NCI-H748 treated with DMSO at 0.1 percent for 48 hours (cell line): ENCODE measurements at places on chromosomes 2 and 18.

GRCh38 chr18:59279722-59280121 lies 6.5 kb upstream of the RAX start:
- no peak for DNase-seq

- DNase-seq: no peak
Observed at GRCh38 chr2:134401789-134402188, 147.9 kb downstream of the MGAT5 start.

- no peak for DNase-seq
Observed at GRCh38 chr2:165815299-165816141, 21.5 kb upstream of the GALNT3 start.

GRCh38 chr18:29181151-29181901 lies 1004.4 kb upstream of the CDH2 start:
- no peak for DNase-seq

DNA sequence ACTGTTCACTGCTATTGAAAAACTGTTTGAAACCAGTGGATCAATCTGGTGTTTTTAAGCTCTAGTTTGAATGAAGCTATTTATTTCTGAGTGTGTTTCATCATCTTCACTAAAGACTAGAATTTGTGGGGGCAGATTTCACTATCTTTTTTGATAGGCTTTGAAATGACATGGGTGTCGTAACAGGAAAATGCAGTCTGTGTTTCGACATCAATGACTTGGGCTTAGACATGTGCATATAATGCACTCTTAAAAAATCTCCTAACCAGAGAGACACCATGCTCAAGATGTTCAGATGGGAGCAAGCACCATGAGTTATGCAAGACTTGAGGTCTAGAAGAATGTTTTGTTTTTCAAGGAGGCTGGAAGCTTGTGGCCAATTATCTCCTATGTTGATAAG lies 221.6 kb downstream of the GPD2 start:
- DNase-seq: no peak

DNA sequence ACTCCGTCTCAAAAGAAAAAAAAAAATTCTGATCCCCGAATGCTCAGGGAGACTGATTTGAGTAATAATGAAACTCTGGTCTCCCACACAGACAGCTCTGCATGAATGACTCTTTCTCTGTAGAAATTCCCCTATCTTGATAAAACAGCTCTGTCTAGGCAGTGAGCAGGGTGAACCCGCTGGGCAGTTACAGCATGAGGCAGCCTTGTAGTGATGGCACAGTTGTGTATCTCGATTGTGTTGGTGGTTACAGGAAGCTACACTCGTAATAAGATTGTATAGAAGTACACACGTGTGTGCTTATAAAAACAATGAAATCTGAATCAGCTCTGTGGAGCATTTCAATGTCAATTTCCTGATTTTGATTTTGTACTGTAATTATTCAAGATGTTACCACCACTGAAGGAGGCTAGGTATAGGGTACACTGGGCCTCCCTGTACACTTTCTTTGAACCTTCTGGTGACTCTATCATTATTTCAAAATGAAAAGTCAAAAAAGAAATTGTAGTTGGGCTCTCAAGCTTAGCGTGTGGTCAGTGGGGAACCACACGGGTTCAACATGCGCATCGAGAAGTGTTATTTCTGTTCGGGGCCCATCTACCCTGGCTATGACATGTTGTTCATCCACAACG lies 34.9 kb upstream of the ATP8B1 start:
- DNase-seq: no peak

GRCh38 chr18:13336841-13337240 lies 118.3 kb downstream of the LDLRAD4 start:
- no peak for DNase-seq

DNA sequence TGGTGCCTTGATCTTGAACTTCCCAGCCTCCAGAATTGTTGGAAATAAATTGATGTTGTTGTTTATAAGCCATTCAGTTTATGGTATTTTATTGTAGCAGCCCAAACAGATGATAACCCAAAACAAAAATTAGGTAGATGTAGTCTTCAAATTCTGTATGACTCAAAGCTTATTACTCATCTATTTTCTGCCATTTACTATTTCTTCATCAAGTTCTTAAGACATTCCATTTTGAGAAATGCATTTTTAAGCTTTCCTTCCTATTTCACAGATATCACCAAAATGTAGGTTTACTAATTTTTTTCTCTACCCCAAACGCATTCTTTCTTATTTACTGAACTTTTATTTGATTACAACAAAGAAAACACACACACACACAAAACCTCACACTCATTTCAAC lies 148.2 kb downstream of the RND3 start:
- DNase-seq: no peak

GRCh38 chr2:128716299-128716721 lies 397.6 kb upstream of the HS6ST1 start:
- DNase-seq: no peak

DNA sequence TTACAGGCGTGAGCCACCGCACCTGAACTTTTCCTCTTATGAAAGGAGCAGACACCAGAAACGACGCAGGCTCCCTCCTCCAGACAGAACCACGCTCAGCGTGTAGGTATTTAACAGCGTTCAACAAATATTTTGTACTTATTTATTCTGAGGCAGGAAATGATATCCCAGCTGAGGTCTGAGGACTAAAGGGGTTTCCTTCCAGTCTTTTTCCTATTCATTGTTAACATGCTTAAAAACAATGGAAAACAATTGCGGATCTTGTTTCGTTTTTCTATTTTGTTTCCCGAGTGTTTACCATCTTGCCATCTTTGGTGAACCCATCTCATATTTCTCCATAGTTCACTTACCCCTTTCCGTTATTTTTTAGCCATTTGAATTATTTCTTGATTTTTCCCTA lies 43.7 kb upstream of the FOSL2 start:
- no peak for DNase-seq

- DNase-seq: no peak
Observed at GRCh38 chr18:27967913-27968824, 208.8 kb downstream of the CDH2 start.

- DNase-seq: no peak
Observed at GRCh38 chr2:150466741-150467620, 20.5 kb downstream of the RND3 start.

- DNase-seq: no peak
Observed at GRCh38 chr2:6605836-6606505, 259.7 kb downstream of the CMPK2 start.

DNA sequence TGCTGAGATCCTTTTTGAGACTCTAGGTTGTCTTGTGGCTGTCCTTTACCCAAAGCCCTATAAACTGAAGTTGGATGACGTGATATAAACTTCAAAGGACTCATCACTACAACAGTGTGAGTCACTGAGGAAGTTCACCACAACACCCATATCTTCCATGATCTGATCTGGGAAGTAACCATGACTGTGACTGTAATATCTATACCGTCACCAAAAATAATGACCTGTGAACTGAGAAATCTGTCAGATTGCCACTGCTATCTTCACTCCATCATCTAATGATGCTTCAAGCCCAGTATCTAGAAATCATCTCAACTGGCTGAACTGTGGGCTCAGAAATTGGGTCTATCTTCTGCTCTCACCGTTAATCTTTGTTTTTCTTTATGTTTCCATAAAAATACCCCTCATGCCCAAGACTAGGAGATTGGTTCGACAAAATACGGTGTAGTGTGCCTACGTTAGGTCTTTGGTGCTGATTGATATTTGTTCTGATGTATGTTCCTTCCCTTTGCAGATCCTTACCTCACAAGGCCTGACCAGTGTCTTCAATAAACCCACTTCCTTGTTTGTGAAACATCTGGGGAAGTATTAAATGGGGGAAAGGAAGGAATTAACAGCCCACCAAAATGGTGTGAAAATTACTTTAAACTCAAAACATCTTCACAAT lies 78.2 kb downstream of the MYL12B start:
- no peak for DNase-seq

GRCh38 chr2:45786030-45786835 lies 134.8 kb downstream of the PRKCE start:
- DNase-seq: no peak

- no peak for DNase-seq
Observed at GRCh38 chr18:31647127-31647753, 37.1 kb downstream of the B4GALT6 start.

DNA sequence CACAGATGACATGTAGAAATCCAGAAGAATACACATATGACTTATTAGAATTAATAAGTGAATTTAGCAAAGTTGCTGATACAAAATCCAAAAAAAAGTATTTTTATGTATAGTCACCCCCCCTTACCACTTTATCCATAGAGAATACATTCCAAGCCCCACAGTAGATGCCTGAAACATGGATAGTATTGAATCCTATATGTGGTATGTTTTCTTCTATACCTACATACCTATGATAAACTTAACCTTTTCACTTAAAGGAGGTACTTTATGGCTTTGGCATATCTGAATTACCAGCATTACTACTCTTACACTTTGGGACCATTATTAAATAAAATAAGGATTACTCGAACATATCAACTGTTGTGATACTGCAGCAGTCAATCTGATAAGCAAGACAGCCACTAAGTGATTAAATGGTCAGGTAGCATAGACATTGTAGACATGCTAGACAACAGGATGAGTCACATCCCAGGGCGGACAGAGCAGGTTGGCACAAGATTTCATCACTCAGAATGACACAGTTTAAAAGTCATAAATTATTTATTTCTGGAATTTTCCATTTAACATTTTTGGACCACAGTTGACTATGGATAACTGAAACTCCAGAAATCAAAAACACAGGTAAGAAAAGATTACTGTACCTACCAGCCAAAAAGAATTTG lies 208.2 kb upstream of the CHAC2 start:
- no peak for DNase-seq

DNA sequence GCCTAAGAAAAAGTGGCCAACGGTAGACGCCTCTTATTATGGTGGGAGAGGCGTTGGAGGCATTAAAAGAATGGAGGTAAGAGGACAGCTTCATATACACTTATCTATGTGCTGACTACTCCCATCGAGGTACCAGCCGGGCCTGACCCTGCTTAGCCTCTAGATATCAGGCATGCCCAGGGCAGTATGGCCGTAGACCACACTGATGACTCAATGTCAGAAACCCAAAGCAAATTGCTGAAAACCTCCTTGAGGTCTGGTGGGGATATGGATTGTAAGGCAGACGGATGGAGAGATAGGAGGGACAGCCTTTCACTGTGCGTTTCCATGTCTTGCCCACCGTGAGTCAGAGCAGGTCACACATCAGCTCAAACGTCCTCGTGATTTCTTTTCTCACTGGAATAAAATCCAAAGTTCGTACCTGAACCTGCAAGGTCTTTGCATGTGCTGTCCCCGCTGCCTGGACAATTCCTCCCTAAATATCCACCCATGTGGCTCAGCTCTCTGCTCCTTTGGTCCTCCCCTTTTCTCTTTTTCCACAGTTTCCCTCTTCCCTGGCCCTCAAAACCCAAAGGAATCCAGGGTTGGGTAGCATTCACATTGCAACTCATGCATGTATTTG lies 168.9 kb downstream of the ANTXR1 start:
- no peak for DNase-seq

- DNase-seq: no peak
Observed at GRCh38 chr2:222943820-222944219, 83.0 kb downstream of the ACSL3 start.

DNA sequence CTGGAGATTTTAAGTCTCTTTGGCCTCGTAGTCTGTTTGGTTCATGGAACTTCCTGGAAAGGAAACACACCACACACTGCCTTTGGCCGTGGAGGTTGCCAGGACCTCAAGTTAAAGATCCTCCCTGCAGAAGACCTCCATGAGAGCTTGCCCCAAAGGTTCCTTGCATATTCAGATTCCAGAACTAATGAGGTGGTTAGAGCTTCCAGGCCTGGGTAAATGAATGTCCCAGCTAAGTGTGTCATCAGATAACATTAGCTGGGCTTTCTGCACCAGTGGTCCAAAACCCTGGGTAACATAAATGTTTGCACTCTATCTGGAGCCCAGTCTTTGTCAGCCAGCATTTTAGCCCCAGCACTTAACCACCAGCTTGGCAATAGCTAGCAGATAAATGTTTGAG lies 122.1 kb upstream of the EML6 start:
- no peak for DNase-seq

GRCh38 chr2:176813621-176814049 lies 399.0 kb upstream of the HNRNPA3 start:
- no peak for DNase-seq

DNA sequence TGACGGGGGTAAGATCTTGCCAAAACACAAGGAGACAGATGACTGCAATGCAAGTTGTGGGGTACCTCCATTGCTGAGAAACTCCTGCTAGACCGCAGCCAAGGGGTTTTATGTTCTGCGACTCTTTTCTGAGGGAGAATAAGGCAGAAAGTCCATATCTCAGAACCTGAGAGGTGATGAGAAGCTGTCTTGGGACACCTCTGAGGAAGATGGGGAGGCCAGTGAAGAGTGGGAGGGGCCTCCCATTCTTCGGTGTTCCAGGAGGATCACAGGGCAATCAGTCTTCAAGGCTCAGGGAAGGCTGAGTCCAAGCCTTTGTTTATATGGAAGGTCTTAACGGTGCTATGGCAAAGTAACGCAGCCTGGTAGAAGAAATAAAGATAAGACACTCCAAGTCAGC lies 18.0 kb downstream of the CYP27A1 start:
- no peak for DNase-seq

GRCh38 chr18:32775628-32776027 lies 2.8 kb upstream of the KLHL14 start:
- DNase-seq: peak; percentile 54

DNA sequence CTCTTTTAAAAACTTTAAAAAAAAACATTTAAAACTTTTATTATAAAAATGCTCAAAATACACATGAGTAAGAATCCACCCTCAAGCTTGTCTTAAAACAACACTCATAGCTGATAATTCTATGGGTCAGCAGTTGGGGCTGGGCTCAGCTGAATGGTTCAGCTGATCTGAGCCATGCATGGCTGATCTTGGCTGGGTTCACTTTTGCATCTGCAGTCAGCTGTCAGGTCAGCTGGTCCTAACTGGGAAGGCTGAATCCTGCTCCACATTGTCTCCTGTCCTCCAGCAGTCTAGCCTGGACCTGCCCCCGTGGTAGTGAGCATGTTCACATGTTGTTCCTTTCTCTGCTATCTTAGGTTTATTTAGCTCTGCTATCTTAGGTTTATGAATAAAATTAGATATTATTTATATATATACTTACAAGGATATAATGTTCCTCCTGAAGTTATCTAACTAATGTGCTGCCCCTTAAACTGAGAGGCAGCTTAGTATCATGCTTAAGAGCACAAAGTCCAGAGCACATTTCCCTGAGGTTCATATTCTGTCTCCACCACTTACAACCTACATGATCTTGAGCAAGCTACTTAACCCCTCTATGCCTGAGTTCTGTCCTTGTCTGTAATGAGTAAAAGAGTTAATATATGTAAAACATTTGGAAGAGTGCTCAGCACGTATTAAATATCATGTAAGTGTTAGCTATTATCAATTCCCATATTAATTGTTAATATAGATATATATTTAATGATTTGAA lies 309.4 kb downstream of the PTPRM start:
- no peak for DNase-seq
